Spinal cord (tissue), 10 donors: ENCODE measurements at places on chromosomes 13 and 19. TPM values are rescaled to one million over a fixed set of nuclear protein-coding genes. Genes with fewer than 3 reads are reported as not detected.

Gene KPNA3
- 57.4 TPM for total RNA-seq

DNA sequence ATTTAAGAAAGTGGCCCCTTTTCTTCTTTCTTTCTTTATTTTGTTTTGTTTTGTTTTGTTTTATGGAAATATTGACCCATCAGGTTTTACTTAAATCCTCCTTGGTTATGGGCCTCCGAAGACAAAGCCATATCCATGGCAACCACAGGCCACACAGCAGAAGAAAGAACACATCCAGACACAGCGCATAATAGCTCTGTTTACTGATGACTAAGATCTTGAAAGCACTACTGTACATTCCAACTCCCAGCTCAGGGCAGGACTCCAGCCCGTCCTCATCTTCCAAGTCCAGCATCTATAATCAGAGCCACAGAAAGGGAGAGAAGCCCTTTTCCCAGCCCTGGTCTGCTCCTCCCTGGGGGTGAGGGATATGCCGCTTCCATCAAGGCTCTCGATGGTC, 84.3 kb downstream of the NUFIP1 start:
- H3K4me1 ChIP-seq, result peaks cover 44% of the 10 kb centered on the region
- H3K36me3 ChIP-seq, result no peaks in the 10 kb centered on the region
- H3K27ac ChIP-seq, result peak overlapping the region; percentile 87
- no peak for DNase-seq

DNA sequence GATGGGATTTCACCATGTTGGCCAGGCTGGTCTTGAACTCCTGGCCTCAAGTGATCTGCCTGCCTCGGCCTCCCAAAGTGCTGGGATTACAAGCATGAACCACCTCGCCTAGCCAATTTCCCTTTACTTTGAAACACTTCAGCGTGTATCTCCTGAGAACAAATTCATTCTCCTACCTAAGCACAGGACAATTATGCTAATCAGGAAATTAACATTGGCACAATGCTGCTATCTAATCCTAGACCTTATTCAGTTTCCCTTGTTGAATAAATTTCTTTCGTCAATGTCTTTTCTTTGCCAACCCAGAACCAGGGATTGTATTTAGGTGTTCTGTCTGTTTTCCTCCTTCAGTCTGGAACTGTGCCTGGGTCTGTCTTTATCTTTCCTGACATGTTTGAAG, 67.8 kb downstream of the MAP4K1 start:
- H3K27ac ChIP-seq, result no peak overlapping the region
- no peaks in the 10 kb centered on the region for H3K36me3 ChIP-seq
- no peak overlapping the region for H3K4me3 ChIP-seq
- H3K4me1 ChIP-seq, result no peaks in the 10 kb centered on the region
- H3K27me3 ChIP-seq, result no peaks in the 10 kb centered on the region

- no peak overlapping the region for H3K4me3 ChIP-seq
- H3K27me3 ChIP-seq, result no peaks in the 10 kb centered on the region
- H3K36me3 ChIP-seq, result peaks cover 15% of the 10 kb centered on the region
- peaks cover 8% of the 10 kb centered on the region for H3K4me1 ChIP-seq
- no peak for DNase-seq
These were observed 20.3 kb upstream of the GGACT start for GRCh38 chr13:100608906-100609305.

GRCh38 chr19:5880604-5881078, 10.3 kb upstream of the FUT5 start:
- peaks cover 2% of the 10 kb centered on the region for H3K27me3 ChIP-seq
- no peak overlapping the region for H3K4me3 ChIP-seq
- H3K36me3 ChIP-seq, result no peaks in the 10 kb centered on the region
- peaks cover 8% of the 10 kb centered on the region for H3K4me1 ChIP-seq
- H3K27ac ChIP-seq, result no peak overlapping the region
- no peak for DNase-seq

Gene ZGLP1
- total RNA-seq, result 1.6 TPM

DNA sequence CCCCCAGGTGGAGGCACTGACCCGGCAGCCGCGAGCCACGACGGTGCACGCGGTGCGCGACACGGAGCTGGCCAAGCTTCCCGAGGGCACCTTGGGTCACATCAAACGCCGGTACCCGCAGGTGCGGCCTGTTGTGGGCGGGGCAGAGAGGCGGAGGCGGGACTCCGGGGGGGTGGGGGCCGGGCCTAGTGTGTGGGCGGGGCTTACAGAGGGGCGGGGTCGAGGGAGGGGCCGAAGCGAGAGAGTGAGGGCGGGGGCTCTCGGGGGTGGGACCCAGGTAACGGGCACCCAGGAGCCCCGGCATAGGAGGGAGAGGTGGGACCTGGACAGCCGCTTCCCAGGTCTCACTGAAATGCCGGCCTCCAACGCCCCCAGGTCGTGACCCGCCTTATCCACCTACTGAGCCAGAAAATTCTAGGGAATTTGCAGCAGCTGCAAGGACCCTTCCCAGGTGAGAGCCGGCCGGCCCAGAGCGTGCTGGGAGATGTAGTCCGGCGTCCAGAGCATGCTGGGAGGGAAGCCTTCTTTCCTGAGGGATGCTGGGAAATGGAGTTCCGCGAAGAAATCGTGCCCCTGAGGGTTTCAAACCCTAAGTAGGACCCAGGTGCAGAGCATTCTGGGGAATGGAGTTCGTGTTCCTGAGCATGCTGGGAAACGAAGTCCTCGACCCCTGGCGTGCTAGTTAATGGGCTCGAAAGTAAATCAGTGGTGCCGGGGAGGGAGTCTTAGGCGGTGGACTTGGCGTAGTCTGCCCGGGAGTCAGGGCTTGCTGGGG, 15.7 kb downstream of the PNPLA6 start:
- H3K27ac ChIP-seq, result no peak overlapping the region
- peak overlapping the region; percentile 33 for H3K4me3 ChIP-seq
- H3K36me3 ChIP-seq, result peaks cover 43% of the 10 kb centered on the region
- H3K27me3 ChIP-seq, result no peaks in the 10 kb centered on the region
- DNase-seq, result peak; percentile 88

DNA sequence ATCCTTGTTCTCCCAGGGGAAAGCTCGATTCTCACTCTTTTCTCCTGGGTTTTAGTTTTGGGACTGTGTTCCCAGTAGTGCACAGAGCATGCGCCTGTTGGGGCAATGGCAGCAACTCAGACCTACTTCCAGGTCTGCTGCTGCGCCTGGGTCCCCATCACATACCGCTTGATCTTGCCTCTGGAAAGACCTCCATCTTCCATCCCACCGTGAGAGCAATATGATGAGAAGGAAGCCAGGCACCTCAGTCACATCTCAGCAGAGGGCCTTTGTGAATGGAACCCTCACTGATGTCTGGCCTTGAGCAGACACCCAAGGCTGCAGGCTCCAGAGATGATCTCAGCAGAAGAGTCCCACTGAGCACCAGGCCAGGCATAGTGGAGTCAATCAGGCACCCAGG, 176.8 kb upstream of the ZNF507 start:
- no peaks in the 10 kb centered on the region for H3K4me1 ChIP-seq
- H3K27ac ChIP-seq, result no peak overlapping the region
- no peaks in the 10 kb centered on the region for H3K36me3 ChIP-seq
- DNase-seq, result no peak

Gene HSPB6
- 1.8 TPM for total RNA-seq

DNA sequence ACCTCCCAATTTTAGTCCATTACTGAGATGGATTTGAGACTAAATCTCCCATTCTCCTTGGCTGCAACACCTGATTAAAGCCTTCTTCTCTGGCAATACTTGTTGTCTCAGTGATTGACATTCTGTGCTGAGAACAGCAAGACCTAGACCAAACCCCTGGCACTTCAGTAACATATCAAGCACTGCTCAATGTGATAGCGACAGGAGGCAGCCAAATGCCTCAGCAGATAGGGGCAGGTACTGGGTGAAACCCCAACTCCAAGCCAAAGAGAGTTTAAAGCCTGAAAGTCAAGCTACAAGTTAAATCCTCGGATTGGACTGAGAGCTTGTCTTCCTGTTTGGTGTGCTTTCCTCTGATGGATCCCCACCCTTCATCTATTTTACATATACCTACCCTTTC, 52.7 kb downstream of the STARD13 start:
- peaks cover 26% of the 10 kb centered on the region for H3K4me1 ChIP-seq
- peaks cover 4% of the 10 kb centered on the region for H3K36me3 ChIP-seq
- no peak overlapping the region for H3K27ac ChIP-seq
- H3K27me3 ChIP-seq, result no peaks in the 10 kb centered on the region
- no peak for DNase-seq

Gene KLF5
- total RNA-seq, result 48.7 TPM

GRCh38 chr19:14112051-14112808, 5.3 kb downstream of the PRKACA start:
- peak overlapping the region; percentile 35 for H3K27ac ChIP-seq
- H3K36me3 ChIP-seq, result peaks cover 44% of the 10 kb centered on the region
- H3K4me3 ChIP-seq, result no peak overlapping the region

DNA sequence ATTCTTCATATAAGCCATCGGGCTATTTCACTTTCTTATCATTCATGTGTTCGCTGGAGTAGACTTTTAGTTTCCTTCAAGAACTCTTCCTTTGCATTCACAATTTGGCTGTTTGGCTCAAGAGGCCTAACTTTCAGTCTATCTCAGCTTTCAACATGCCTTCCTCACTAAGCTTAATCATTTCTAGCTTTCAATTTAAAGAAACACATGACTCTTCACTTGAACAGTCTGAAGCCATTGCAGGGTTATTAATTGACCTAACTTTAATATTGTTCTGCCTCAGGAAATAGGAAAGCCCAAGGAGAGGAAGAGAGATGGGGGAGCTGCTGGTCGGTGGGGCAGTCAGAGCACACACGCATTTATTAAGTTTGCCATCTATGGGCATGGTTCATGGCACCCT, 158.1 kb downstream of the SUCLA2 start:
- H3K4me3 ChIP-seq, result no peak overlapping the region
- H3K4me1 ChIP-seq, result no peaks in the 10 kb centered on the region
- no peak overlapping the region for H3K27ac ChIP-seq
- no peak for DNase-seq
- no peaks in the 10 kb centered on the region for H3K27me3 ChIP-seq
- no peaks in the 10 kb centered on the region for H3K36me3 ChIP-seq

DNA sequence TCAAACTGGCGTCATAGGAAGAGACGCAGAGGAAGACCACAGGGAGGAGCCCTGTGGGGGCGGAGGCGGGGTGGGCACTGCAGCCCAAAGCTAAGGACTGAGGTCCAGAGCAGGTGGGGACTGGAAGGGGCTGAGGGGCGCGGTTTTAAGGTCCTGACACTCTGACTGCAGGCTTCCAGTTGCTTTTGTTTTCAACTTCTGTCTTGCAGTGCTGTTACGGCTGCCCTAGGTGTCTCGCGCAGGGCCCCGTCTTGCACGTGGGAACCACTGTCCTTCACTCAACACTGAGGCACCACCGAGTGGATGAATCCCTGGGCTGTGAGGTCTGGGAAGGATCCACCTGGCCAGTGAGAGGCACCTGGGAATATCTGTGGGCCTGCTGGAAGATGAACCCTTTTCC, 76.0 kb downstream of the TEX29 start:
- H3K27ac ChIP-seq, result no peak overlapping the region
- H3K36me3 ChIP-seq, result no peaks in the 10 kb centered on the region
- no peaks in the 10 kb centered on the region for H3K27me3 ChIP-seq
- H3K4me1 ChIP-seq, result no peaks in the 10 kb centered on the region
- no peak overlapping the region for H3K4me3 ChIP-seq

DNA sequence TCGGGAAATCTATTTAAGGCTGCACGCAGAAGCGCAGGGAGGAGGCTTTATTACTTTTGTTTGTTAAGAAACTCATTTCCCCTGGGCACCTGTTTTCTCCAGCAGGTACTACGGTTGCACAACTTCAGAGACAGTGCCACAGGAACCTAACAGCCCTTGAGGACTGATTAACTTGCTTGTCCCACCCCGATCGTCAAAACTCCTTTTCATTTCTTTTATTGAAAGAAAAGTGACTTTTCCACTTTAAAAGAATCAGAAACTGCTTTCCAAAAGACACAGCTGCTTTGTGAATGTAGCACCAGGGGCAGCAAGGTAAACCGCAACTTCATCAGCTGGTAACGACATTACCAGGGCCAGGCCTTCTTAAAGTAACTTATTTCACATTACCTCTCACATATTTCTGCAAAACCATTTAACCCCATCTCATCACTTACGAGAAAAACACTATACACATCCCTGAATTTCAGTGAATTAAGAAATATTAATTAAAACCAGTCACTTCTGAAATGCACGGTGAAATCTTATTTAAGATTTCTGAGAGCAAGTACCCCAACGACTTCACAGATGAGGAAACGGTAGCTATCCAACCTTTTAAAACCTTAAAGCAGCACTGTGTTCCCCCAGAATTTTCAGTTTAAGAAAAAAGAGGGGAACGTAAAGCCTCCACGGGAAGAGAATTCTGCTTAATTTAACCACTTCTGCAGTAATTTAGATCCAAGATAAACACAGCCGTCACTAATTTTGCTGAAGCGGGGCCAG, 1.4 kb downstream of the ANKRD10 start:
- no peaks in the 10 kb centered on the region for H3K27me3 ChIP-seq
- H3K4me1 ChIP-seq, result peaks cover 10% of the 10 kb centered on the region
- no peak for DNase-seq
- peak overlapping the region; percentile 89 for H3K4me3 ChIP-seq
- H3K27ac ChIP-seq, result peak overlapping the region; percentile 99

DNA sequence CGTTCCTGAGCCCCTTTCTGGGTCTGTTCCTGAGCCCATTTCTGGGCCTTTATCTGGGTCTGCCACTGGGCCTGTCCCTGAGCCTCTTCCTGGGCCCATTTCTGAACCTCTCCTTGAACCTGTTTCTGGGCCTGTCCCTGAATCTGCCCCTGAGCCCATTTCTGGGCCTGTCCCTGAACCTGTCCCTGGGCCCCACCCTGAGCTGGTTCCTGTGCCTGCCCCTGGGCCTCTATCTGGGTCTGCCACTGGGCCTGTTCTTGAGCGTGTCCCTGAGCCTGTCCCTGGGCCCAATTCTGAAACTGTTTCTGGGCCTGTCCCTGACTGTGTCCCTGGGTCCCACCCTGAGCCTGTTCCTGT, 40.4 kb upstream of the GRTP1 start:
- peaks cover 11% of the 10 kb centered on the region for H3K36me3 ChIP-seq
- no peak overlapping the region for H3K27ac ChIP-seq
- H3K4me1 ChIP-seq, result peaks cover 32% of the 10 kb centered on the region
- no peak for DNase-seq

- no peak for DNase-seq
- no peak overlapping the region for H3K27ac ChIP-seq
- peaks cover 53% of the 10 kb centered on the region for H3K36me3 ChIP-seq
- no peak overlapping the region for H3K4me3 ChIP-seq
- no peaks in the 10 kb centered on the region for H3K27me3 ChIP-seq
These were observed 16.0 kb downstream of the ILF3 start for GRCh38 chr19:10670182-10670581.

- H3K4me3 ChIP-seq, result no peak overlapping the region
- DNase-seq, result peak; percentile 13
- H3K4me1 ChIP-seq, result no peaks in the 10 kb centered on the region
- H3K27ac ChIP-seq, result no peak overlapping the region
- no peaks in the 10 kb centered on the region for H3K36me3 ChIP-seq
These were observed 19.7 kb upstream of the SYCN start for GRCh38 chr19:39223703-39224279.

- no peaks in the 10 kb centered on the region for H3K27me3 ChIP-seq
- H3K36me3 ChIP-seq, result peaks cover 79% of the 10 kb centered on the region
- H3K27ac ChIP-seq, result no peak overlapping the region
- no peak overlapping the region for H3K4me3 ChIP-seq
These were observed 9.6 kb downstream of the FSD1 start for GRCh38 chr19:4313847-4314490.
